ENCODE measurements at places on chromosomes 12 and 14.

GRCh38 chr12:82600379-82600778 is 86.3 kb upstream of the TMTC2 start:
- no peaks in the 10 kb centered on the region for H3K27me3 ChIP-seq
- no peaks in the 10 kb centered on the region for H3K4me1 ChIP-seq
- H3K4me3 ChIP-seq = no peak overlapping the region

GRCh38 chr12:90181216-90181615 is 472.6 kb upstream of the ATP2B1 start:
- H3K27ac ChIP-seq = no peak overlapping the region
- no peaks in the 10 kb centered on the region for H3K27me3 ChIP-seq
- no peaks in the 10 kb centered on the region for H3K4me1 ChIP-seq
- no peak overlapping the region for H3K4me3 ChIP-seq

- H3K27me3 ChIP-seq = no peaks in the 10 kb centered on the region
- no peak overlapping the region for H3K4me3 ChIP-seq
- no peak overlapping the region for H3K27ac ChIP-seq
- H3K4me1 ChIP-seq = no peaks in the 10 kb centered on the region
- no peaks in the 10 kb centered on the region for H3K36me3 ChIP-seq
- peak; percentile 73 for DNase-seq
Measured at GRCh38 chr12:127389923-127390322, 877.0 kb upstream of the TMEM132C start.

DNA sequence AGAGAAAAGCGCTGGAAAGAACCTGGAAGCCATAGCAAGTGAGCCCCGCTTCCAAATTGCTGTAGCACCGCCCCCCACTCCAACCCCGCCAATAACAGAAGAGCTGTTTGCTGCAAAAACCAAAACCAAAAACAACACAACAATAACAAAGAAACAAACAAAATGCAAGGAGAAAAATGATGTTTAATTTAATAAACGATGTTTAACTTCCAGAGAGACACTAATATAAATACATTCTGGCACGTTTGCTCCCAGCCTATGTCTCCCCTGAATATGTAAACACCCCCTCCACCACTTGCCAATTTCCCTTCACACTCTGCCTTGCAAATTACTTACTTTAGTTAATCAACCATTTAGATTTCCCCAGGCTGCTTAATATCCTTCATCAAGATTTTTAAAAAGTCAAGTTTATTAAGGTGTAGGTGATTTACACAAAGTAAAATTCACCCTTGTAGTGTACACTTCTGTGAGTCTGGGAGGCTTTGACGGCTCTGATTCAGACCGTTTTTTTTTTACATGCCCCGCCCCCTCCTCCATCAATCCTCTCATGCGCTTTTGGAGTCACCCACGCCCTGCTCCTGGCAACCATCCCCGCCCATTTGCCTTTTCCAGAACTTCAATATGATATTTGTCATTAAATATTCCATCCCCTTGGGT is 482 bp upstream of the IFI27L2 start:
- H3K36me3 ChIP-seq = no peaks in the 10 kb centered on the region
- peak; percentile 73 for DNase-seq
- H3K27ac ChIP-seq = peak overlapping the region; percentile 10
- H3K4me3 ChIP-seq = peak overlapping the region; percentile 57
- H3K4me1 ChIP-seq = peaks cover 11% of the 10 kb centered on the region
- H3K27me3 ChIP-seq = no peaks in the 10 kb centered on the region

DNA sequence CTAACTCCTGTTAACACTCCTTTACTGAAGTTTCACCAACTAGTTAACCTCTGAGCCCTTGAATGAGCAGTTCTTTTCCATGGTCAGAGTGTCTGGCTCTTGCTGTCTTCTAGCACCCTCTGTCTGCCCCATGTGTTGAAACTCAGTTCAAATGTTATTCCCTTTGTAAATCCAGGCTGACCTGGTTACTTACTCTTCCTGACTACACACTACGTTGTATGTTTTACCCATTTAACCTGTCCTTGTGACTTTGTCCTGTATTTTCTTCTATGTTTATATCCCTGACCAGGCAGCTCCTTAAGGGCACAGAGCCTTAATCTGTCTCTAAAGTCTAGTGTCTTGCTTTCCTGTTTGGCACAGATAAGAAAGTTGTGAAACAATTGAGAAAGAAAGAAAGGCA is 389.0 kb upstream of the RPL10L start:
- no peaks in the 10 kb centered on the region for H3K27me3 ChIP-seq
- no peak overlapping the region for H3K27ac ChIP-seq
- H3K4me3 ChIP-seq = no peak overlapping the region
- H3K36me3 ChIP-seq = no peaks in the 10 kb centered on the region
- H3K4me1 ChIP-seq = peaks cover 11% of the 10 kb centered on the region
- peak; percentile 78 for DNase-seq

DNA sequence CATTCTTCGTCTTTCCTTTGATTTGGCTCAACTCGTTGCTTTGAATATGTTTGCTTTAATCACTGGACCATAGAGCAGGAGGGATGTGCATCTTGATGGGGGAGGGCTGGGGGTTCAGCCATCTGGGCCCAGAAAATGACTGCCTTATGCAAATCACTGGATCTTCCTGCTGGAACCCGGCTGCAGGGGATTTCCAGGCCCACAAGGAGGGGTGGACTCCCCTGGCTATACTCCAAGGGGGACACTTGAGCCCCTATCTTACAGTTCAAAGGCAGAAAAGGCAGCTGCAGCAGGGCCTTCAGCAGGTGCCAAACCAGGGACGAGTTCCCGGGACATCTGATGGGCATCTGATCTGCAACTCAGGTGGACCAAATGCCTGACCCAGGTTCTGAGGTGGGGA is 122.5 kb downstream of the DICER1 start:
- no peak overlapping the region for H3K4me3 ChIP-seq
- H3K27me3 ChIP-seq = no peaks in the 10 kb centered on the region
- H3K27ac ChIP-seq = no peak overlapping the region
- no peaks in the 10 kb centered on the region for H3K4me1 ChIP-seq
- no peak for DNase-seq
- no peaks in the 10 kb centered on the region for H3K36me3 ChIP-seq

DNA sequence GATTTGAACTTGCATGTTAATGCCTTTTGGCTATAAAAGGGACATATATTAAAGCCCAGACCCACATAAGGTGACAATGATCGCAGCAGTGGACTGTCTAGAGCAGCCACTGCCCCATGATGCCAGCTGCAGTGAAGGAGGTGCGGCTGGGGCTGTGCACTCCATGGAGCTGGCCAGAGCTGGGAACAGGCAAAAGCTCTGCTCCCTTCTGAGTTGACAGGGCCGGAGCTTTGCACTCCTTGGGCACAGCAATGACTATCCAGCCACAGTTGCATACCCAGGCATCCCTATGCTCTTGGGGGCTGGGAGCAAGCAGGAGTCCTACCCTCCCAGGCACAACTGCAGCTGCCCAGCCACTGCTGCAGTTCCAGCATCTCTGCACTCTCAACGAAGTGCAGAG is 50.2 kb downstream of the EGLN3 start:
- no peak for DNase-seq
- no peak overlapping the region for H3K27ac ChIP-seq
- no peaks in the 10 kb centered on the region for H3K4me1 ChIP-seq
- H3K4me3 ChIP-seq = no peak overlapping the region
- H3K27me3 ChIP-seq = no peaks in the 10 kb centered on the region

Data from GM23338 (cell line).